ENCODE measurements at places on chromosomes 11 and 22. TPM values are rescaled to one million over a fixed set of nuclear protein-coding genes. Genes with fewer than 3 reads are reported as not detected.

The APOL5 gene
- not detected for total RNA-seq

The PDGFB gene
- 7.4 TPM for total RNA-seq

The SYNGR1 gene
- total RNA-seq = 11.4 TPM

The CCDC87 gene
- total RNA-seq = not detected

The TNRC6B gene
- total RNA-seq = 142 TPM

The TEX54 gene
- total RNA-seq = 0.88 TPM

The OR11H1 gene
- not detected for total RNA-seq

Data from naive thymus-derived CD8-positive, alpha-beta T cell (primary cell).